ENCODE measurements at places on chromosomes 12 and 14. TPM values are rescaled to one million over a fixed set of nuclear protein-coding genes. Genes with fewer than 3 reads are reported as not detected.

Gene SIX6
- total RNA-seq = not detected

Gene PSME1
- total RNA-seq = 122 TPM

Gene ST8SIA1
- total RNA-seq = 12.0 TPM

Gene CD69
- total RNA-seq = not detected

Gene ACOT4
- 5.5 TPM for total RNA-seq

Gene KCNA1
- total RNA-seq = not detected

Gene SPIC
- total RNA-seq = not detected

Gene DAO
- not detected for total RNA-seq

Gene SLC5A8
- not detected for total RNA-seq

Gene PPP4R4
- total RNA-seq = not detected

Gene FAM222A
- total RNA-seq = 3.3 TPM

Gene ADCY4
- total RNA-seq = 0.46 TPM

Gene SLC2A14
- under 0.01 TPM for total RNA-seq

Gene CDKN3
- total RNA-seq = 44.7 TPM

Gene CEBPE
- total RNA-seq = not detected

Gene MSI1
- under 0.01 TPM for total RNA-seq

Gene COX8C
- not detected for total RNA-seq

Gene RPS6KL1
- total RNA-seq = 3.9 TPM

Gene TAMALIN
- 28.0 TPM for total RNA-seq

Gene OR4E2
- not detected for total RNA-seq

Gene FAIM2
- 0.36 TPM for total RNA-seq

Gene DCN
- total RNA-seq = 14.9 TPM

Gene KRT82
- total RNA-seq = not detected

Gene PPP1R3E
- 5.9 TPM for total RNA-seq

Gene SDR39U1
- 15.5 TPM for total RNA-seq

Gene P2RX2
- total RNA-seq = not detected

Gene SIX1
- not detected for total RNA-seq

Gene MYF6
- not detected for total RNA-seq

Gene LRP1-AS
- total RNA-seq = not detected

Gene PLEKHA5
- total RNA-seq = 332 TPM

Gene SLC24A4
- total RNA-seq = 2.9 TPM

Gene CCDC60
- total RNA-seq = not detected

Gene EPYC
- not detected for total RNA-seq

Gene PRH2
- not detected for total RNA-seq

Gene NDUFA12
- total RNA-seq = 89.6 TPM

Gene RNASE3
- total RNA-seq = not detected

Gene NOS1
- not detected for total RNA-seq

Gene BMP4
- total RNA-seq = 1.8 TPM

Gene MANSC1
- total RNA-seq = 4.1 TPM

Gene VRTN
- total RNA-seq = not detected

Gene TEX52
- total RNA-seq = not detected

Gene EML1
- 14.1 TPM for total RNA-seq

Gene PLA2G1B
- not detected for total RNA-seq

Gene HNRNPA1
- 158 TPM for total RNA-seq

Gene TAS2R20
- 3.9 TPM for total RNA-seq

Gene RD3L
- not detected for total RNA-seq

Gene CISTR
- total RNA-seq = not detected

Gene RND1
- total RNA-seq = under 0.01 TPM
